ENCODE measurements at places on chromosomes 12 and 14. TPM values are rescaled to one million over a fixed set of nuclear protein-coding genes. Genes with fewer than 3 reads are reported as not detected.

The ESYT1 gene
- 68.3 TPM for total RNA-seq

The RTN1 gene
- total RNA-seq: 6.8 TPM

The IL26 gene
- not detected for total RNA-seq

The GARIN6 gene
- total RNA-seq: 0.27 TPM

The ZDHHC22 gene
- total RNA-seq: not detected
